ENCODE measurements at places on chromosomes 11 and 22.

DNA sequence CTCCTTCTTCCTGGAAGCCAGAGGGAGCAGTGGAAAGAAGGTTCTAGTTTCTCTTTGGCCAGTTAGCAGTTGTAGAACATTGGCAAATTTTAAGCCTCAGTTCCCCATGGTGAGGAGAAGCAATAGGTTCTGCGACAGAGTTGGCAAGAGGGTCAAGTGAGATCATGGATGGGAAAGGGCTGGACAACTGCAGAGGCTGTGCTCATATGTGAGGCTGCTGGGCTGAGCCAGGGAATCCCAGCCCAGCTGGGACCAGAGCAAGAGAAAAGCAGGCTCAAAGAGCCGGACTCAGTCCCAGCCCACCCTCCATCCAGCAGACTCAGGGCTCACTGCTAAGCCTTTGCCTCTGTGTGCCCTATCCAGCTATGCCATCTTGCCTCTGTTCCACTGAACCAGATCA, 66.8 kb upstream of the MYOD1 start:
- DNase-seq: no peak

DNA sequence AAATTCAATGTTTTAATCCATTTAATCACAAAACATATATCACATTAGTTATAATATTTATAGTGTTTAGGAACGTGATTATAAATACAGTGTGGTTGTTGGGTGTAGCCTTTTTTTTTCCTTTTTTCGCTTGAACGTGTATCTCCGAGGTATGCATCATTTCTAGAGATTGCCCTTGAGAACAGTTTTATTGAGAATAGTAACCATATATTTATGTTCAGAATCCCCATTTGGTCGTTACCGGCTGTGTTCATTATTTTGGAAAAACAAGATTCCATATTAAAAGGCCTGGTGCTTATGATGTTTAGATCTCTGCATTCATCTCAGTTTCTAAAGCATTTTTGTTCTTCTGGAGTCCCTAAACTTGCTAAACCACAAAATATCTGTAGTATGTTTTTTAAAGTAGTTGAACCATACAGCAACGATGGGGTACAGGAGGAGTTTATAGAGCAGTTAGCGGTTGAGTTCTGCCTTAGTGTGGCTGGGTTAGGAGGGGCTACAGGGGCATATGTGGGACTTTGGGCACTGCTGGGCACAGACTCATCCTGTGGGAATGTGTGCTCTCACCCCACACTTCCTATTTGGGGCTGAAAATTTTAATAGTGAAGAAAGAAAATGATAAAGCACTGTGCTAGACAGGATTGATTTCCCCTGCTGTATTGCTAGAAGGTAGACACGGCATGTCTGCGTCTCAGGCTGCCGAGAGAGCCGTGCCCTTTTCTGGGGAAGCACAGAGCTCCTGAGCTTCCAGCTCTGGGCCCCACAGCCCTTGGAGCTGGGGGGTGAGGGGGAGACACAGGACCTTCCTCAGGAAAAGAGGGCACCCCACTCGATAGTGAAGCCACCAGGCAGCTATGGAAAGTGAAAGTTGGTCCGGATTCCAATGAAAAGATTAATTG, 81.5 kb upstream of the PPARA start:
- DNase-seq: peak; percentile 44

GRCh38 chr11:64334764-64335735, 5.0 kb upstream of the CCDC88B start:
- peak; percentile 87 for DNase-seq

- DNase-seq: peak; percentile 16
Observed at GRCh38 chr11:110837603-110838002, 125.4 kb upstream of the ARHGAP20 start.

DNA sequence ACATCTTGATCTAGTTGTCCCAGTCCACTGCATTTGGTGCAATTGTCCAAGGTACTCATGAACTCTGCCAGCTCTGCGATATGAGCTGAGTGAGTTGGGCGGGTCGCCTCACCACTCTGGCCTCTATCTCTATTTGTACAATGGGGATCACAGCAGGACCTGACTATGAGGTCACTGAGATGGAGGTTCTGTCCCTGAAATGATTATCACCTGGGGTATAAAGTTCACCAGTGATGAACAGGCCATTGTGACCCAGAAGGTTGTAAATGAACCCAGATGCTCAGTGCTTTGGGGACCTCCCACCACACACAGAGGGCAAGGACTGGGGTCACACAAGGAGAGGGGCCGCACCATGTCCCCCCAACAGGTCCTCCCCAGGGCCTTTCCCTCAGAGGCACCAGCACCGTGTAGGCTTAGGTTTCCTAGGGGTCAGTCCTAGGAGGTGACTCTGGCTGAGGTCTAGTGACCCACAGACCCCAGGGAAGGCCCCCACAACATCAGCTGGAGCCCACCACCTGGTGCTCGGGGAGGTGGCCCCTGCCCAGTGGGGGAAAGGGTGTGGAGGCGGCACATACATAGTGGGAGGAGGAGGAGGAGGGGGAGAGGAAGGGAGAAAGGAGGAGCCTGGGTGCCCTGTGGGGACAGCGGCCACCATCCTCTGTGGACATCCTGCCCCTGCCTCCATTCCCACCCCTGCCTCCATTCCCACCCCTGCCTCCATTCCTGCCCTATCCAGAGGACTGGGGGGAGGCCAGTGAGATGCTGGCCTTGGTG, 25.0 kb upstream of the IGLL1 start:
- no peak for DNase-seq
